ENCODE measurements at places on chromosomes 1 and 21. TPM values are rescaled to one million over a fixed set of nuclear protein-coding genes. Genes with fewer than 3 reads are reported as not detected.

GRCh38 chr1:162422662-162423375 lies 10.9 kb upstream of the SH2D1B start:
- no peak for DNase-seq

DNA sequence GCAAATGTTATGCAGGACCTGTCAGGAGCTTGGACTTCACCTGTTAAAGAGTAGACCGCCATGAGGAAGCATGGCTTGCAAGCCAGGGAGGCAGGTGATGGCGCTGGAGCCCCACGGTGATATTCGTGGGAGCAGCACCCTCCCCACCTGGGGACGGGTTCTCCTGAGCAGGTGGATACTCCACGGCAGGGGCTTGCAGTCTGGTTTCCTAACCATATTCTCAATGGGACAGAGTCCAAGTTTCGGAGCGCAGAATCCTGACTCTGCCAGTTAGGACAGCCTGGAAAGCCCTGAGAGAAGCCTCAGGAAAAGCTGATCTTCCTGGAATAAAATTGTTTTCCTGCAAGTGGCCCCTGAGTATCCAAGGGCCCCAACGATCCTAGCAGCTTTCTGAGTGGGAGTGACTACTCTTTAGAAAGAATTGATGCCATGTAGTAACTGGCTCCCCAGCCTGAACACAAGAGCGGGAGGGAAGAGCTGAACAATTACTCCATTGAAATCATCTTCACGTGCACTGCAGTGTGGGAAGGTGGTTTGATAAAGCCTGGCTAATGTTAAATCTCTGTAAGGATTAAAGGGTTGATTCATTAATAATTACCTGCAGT lies 146.3 kb upstream of the RAB4A start:
- no peak for DNase-seq

DNA sequence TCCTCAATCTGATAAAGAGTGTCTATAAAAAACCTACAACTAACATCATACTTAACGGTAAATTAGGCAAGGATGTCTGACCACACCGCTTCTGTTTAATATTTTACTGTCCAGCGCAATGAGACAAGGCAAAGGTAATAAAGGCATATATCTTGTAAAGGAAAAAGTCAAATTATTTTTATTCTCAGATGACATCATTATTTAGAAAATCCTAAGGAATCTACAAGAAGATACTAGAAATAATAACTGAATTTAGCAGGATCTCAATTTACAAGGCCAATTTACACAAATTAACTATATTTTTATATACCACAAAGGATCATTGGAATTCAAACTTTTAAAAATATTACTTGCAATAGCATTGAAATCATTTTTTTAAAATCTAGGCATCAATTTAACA lies 29.4 kb downstream of the GJA4 start:
- DNase-seq = no peak

GRCh38 chr1:229454056-229454455 lies 20.2 kb upstream of the ACTA1 start:
- no peak for DNase-seq

GRCh38 chr1:153474347-153474746 lies 13.9 kb upstream of the S100A7 start:
- no peak for DNase-seq

- no peak for DNase-seq
These were observed 132.3 kb upstream of the BMP8A start for GRCh38 chr1:39359028-39359570.

DNA sequence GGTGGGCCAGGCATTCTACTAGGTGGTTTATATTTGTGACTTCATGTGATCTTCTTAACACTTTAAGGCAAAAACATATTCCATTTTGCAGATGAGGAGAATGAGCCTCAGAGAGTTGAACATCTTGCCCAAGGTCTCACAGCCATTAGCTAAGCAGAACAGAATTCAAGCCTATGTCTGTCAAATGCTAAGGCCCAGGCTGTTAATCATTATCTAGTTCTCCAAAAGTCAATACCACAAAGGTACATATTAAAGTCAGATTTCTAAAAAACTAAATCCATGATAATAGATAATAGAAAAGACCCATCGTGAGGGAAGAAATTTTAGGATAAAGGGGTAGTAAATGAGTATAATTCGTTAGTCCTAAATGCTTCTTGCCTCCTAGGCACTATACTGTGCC lies 234.3 kb downstream of the KCNH1 start:
- no peak for DNase-seq

GRCh38 chr1:76254104-76255030 lies 179.8 kb downstream of the ST6GALNAC3 start:
- no peak for DNase-seq

DNA sequence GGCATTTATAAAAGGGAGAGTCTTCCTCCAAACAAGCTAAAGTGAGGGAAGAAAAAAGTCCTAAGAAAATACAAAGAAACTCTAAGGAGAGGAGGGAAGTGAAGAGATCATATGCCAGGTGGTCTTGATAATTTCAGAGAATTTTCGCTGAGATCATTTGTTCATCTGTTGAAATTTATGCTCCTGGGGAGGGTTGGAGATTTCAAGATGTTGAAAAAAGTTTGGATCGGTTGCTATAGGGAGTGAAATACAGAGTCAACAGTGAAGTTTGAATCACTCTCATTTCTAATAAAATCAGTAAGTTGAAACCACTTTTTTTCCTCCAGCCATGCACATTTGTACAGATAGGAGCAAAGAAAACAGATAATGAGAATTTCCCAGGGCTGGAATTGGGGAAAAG lies 299.1 kb upstream of the ADAMTS5 start:
- no peak for DNase-seq

- DNase-seq = no peak
These were observed 277.6 kb downstream of the TM2D1 start for GRCh38 chr1:61447106-61447967.

- DNase-seq = no peak
These were observed 5.9 kb downstream of the IGSF8 start for GRCh38 chr1:160092366-160093068.

Gene PGLYRP4
- not detected for total RNA-seq

Gene HPDL
- total RNA-seq = 0.35 TPM

Gene RORC
- not detected for total RNA-seq

Measured in osteocyte (in vitro differentiated cells).